ENCODE measurements at places on chromosomes 2 and 18. TPM values are rescaled to one million over a fixed set of nuclear protein-coding genes. Genes with fewer than 3 reads are reported as not detected.

The GPBAR1 gene
- 1.6 TPM for total RNA-seq

- DNase-seq: no peak
These were observed 654 bp downstream of the PIK3C3 start for GRCh38 chr18:41955688-41956087.

DNA sequence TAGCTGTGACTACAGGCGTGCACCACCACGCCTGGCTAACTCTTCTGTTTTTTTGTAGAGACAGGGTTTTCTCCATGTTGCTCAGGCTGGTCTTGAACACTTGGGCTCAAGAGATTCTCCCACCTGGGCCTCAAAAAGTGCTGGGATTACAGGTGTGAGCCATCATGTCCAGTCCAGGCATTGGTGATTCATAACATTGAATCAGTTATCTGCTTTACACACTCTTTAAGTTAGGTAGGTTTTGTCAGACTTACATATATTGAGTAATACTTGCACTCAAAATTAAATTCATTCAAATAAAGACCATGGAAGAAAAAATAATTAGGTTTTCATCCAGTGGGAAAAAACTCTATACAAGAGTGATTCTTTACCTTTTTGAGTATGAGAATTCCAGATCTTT is 93.2 kb upstream of the XPO1 start:
- no peak for DNase-seq

DNA sequence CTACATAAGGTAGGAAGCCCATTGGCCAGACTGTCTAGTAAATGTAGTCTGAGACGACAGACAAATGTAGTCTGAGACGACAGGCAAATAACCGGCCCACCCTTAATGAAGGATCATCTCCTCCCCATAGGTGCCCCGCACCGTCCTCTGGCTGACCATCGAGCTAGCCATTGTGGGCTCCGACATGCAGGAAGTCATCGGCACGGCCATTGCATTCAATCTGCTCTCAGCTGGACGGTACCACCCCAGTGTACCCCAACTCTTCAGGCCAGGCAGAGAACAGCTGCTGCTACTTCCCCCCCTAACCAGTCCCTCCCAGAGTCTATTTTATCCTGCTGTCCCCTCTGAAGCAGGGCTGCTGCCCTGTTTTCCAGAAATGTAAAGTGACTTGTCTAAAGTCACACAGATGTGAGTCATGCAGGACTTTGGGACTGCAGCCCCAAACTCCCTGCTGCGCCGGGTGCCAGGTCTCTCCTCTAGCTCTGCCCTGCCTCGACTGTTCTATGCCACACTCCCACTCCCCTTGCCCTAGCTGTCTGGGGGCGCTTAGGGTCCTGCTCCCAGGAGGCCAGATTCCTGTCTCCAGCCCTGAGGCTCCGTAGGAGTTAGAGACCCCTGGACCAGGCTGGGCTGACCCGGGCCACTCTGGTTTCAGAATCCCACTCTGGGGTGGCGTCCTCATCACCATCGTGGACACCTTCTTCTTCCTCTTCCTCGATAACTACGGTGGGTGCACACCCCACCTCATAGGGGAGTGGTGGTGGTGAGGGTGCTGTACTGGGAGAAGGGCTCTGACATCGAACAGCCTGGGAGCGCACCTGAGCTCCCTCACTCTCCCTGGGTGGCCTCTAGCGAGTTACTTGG is 4.7 kb downstream of the SLC11A1 start:
- no peak for DNase-seq

The EMX1 gene
- total RNA-seq: 0.54 TPM

The ACTR2 gene
- 223 TPM for total RNA-seq

The DTNA gene
- 29.5 TPM for total RNA-seq

GRCh38 chr18:9914584-9915290 is 921 bp downstream of the VAPA start:
- DNase-seq: peak; percentile 46

DNA sequence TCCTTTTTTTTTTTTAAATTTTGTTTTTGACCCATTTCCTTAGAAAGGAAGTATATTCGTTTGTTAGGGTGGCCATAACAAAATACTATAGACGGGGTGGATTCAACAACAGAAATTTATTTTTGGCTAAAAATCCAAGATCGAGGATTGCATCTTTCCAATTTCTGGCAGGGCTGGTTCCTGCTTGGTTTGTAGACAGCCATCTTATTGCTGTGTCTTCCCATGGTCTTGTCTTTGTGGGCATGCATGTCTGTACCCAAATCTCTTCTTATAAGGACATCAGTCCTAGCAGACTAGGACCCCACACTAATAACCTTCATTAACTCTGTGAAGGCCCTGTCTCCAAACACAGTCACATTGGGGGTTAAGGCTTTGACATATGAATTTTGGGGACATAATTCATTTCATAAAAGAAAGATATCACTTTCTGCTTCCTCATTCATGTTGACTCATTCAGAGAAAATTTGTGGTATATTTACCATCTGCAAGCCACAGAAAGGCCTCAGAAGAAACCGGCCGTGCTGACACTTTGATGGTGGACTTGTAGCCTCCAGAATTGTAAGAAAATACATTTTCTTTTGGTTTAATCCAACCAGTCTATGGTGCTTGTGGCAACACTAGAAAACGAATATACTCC is 262.1 kb downstream of the LPIN1 start:
- DNase-seq: no peak

DNA sequence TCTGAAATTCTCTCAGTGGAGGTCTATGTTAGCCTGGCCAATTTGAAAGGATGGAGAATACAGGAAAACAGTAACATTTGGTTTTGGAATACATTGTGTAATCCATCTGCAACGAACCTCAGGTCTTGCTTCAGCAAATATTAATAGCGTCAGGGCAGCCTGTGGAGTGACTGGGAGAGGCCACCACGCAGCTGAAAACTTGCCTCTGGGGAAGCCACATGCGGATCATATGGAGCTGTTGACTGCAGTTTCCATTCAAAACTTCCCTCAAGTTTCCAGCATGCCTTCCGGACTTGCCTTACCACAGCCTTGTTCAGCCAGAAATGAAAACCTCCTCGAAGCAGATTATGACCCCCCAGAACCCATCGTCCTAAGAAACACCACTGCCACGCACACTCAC is 25.7 kb downstream of the BCL11A start:
- no peak for DNase-seq

The COLEC12 gene
- 0.20 TPM for total RNA-seq

The PDE1A gene
- 4.2 TPM for total RNA-seq

DNA sequence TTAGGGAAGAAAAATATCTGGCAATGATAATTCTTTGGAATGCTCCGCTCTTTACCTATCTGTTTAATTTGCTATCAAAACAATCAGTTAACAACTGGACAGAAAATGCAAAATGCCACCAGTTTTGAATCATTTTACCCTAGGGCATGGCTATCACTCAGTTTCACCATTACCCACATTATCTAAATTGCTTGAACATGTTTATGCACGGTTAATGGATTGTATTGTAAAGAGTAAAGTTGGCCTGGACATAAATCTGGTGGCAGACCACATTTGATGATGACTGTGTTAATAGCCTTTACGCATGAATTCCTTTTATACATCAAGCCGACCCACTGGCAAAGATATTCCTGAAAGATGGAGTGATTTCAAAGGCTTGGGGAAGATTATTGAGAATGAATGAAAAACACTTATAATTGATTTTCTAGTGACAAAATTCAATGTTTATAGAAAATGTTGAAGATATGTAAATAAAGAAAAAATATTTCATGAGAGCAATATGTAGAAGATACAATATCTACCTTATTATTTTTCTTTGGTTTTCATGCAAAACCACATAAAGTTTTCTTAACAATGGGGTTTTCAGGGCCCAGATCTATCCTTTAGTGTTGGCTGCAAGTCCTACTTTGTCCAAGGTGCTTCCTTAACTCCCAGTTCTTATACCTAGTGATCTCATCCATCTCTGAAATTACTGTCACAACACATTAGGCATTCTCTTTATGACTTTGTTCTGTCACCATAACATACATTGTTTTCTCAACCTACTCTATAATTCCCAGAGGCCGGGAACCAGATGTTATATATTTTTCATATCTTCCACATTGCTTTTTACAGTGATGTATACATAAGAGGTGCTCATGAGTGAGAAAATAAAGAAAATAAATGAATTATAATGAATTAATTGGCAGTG is 265.1 kb downstream of the RIT2 start:
- DNase-seq: no peak

DNA sequence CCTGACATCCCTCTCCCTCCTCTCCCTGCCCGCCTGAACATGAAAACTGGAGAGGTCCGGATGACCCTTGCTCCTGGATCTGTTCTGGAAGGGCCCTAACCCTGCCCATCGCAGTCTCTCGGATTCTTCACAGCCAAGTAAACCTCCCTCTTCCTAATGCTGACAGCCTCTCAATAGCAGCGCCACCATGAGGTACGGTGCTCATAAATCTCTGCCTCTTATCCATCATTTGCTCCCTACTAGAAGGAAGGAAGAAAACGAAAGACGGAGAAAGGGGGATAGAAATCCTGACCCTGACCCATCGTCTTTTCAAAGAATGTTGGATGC is 257.9 kb downstream of the BCL11A start:
- no peak for DNase-seq

The UGT1A8 gene
- not detected for total RNA-seq

DNA sequence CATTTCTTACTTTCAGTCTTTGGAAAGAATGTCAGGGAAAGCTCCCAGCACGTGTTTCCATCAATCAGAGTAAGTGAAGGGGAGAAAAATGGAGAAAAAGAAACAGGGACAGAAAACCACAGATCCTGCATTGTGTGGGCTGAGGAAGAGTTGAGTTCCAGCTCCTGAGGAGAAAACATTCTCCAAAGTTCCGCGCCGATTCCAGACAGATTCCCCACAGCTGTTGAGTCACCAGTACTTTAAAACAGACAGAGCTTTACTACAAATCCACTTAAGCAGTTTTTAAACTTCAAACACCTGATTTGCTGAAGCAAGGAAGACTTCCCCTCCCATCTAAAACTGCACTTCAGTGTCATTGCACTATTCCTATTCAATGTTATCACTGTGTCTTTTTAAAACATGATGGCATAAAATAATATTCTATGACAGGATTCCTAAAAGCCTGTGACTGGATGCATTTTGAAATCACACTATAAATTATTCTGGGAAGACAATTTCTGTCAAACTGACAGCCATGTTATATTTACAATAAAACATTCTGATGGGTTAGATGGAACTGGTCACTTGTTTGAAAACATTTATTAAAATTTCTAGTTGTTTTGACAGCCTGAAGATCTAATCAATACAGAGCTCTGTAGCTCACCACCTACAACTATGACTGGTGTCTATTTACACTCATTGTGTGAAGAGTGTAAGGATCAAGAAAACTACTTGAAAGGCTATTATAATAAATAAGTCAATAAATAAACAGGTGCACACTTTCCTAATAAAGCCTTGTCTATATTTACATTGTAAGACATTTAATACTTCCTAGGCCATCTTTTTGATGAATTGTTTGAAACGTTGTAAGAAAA is 40.9 kb downstream of the TCF4 start:
- no peak for DNase-seq

DNA sequence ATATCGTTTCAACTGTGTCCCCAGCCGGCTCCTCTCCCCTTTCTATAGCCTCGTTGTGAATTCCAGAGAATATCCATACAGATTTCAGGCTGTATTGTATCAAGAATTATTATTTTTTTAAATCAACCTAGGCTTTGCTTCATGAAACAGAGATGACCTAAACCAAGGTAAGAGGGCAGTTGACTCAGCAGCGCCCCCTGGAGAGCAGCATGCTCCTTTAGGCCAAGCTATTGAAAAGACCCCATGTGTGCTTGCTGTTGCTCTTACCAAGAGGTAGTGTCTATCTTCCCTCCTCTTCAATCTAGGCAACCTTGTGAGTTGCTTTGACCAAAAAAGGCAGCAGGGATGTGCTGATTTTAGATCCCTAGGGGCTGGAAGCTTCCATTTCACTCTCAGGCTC is 426.7 kb upstream of the SMIM21 start:
- peak; percentile 52 for DNase-seq

DNA sequence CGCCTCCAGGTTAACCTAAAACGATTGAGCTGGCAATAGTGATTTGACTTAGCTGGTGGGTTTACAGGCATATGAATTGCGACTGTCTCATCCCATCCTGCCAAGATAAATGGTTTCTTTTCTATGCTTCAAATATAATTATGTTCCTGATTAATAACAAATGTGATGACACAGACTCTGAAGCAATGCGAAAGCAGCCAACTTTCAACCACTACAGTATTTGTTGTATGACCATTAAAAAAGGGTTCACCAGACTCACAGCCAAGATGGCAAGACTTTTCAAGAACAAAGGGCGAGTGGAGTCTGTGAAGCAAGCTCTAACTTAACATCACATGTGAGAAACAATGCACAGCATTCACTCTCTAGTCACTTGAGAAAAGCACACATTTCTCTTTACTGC is 186.6 kb downstream of the PID1 start:
- DNase-seq: no peak

DNA sequence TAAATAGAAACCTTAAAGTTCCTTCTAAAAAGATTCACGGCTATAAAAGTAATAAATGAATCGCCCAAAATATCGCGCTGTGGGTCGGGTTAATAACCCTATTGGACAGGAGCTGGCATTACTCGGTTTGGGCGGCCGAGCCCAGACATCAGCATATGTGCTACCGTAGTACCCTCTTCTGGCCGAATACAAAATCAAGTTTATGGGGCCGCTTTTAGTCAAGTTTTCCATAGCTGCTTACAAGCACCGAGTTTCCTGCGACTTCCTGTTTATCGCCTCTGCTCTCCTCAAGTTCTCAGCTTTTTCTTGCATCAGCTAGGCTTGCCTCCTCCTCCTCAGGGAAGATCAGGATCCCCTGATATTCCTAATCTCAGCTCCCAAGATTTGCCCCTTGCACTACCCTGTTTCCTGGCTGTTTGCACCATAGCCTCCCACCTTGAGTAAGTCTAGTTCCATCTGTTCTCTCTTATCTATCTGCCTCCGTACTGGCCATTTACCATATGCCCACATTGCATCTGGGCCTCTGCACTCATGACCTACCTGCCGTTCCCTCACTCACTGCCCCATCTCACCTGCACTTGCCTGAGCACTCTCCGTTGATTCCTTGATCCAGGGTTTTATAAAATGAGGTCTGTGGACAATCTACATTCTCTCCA is 56.1 kb downstream of the SLC35F5 start:
- no peak for DNase-seq

DNA sequence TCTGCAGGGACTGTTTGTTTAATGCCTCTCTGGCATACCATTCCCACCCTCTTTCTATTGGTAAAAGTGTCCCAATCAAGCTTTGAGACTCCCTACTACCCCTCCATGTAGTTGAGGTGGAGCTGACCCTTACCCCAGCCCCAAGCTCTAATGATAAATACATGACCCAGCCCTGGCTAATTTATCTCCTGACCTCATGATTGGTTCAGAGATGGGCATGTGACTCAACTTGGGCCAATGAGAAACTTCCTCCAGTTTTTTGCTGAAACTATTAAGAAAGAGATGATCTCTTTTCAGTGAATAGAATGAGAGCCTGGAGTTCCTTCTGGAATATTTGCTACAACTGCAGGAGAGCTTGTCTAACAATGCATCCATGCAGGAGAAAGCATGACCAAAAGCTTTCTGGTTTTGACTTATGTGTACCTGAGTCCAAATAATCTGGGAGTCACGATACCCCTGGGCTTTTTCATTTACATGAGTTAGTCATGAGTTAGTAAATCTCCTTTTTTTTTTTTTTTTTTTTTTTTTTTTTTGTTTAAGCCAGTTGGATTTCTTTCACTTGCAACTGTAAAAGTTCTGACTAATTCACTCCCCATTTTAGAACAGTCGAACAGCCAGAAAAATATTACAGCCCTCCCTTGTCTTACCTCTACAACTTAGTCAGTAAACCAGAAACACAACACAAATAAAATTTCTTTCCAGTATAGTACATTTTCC is 66.5 kb upstream of the TLK1 start:
- DNase-seq: no peak
